Activated CD8-positive, alpha-beta memory T cell treated with anti-CD3 and anti-CD28 coated beads for 36 hours (primary cell): ENCODE measurements at places on chromosomes 11 and 22. TPM values are rescaled to one million over a fixed set of nuclear protein-coding genes. Genes with fewer than 3 reads are reported as not detected.

SLC22A25 gene
- total RNA-seq = not detected

CCDC89 gene
- total RNA-seq = not detected

ANKRD49 gene
- total RNA-seq = 18.3 TPM

PGA5 gene
- total RNA-seq = not detected

GRAP2 gene
- 39.9 TPM for total RNA-seq

NLRP6 gene
- total RNA-seq = 1.8 TPM

ANO1 gene
- total RNA-seq = not detected
